ENCODE measurements at places on chromosomes 7 and 10.

- no peak for DNase-seq
Observed at GRCh38 chr7:46152696-46153095, 231.6 kb upstream of the IGFBP3 start.

DNA sequence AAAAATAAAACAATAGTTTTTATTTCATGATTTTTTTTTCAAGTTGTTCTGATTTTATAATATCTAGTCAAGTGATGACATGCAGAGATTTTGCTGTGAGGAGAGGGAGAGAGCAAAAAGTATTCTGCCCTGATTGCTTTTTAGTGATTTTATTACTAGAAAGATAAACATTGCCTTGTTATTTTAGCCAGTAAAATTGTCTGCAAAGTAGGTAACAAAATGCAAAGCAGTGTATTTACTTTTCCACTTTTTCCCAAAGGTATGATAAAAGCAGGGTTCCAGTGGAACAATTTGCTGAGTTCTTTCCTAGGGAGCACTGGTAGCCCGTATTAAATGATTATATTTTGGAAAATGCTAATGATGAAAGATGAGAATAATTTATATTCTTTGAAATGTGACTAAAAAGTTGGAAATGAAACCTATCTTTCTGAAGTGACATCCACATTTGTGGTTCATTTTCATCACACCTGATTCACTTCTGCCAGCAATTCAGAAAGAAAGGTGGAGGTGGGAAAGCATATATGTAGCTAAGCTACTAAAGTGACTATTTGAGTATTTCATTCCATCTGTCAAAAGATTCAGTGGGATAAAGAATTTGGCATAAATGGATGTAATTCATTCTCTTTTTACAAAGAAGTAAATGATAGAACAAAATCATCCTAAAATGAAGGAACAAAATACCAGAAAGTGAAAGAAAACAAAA lies 300.3 kb downstream of the ADK start:
- no peak for DNase-seq

DNA sequence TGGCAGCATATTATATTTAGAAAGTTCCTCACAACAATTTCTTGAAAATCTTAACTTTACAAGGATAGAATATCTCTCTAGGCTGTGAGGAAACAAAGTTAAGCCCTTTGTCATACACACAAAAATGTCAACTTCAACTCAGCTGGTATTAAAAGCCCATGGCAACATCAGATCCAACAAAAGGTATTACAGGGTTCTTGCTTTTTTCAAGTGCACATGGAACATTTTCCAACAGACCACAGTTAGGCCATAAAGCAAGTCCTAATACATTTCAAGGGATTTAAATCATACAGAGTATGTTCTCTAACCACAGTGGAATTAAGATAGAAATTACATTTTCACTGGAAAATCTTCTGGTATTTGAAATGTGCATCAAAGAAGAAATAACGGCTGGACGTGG lies 71.9 kb upstream of the OIT3 start:
- no peak for DNase-seq

DNA sequence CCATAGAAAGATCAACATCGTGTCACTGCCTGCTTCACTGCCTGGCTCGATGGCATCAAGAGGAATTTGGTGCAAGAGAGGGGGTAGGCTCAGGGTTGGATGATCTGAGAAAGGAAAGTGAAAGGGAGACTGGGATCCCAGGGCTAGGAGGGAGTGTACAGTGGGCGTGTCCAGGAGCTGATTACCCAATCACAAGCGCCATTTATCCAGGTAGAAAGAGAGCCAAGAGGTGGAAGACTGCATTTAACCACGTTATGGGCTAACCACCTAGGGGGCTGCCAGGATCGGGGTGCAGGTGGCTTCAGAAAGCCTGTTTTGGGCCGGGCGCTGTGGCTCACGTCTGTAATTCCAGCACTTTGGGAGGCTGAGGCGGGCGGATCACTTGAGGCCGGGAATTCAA lies 10.3 kb downstream of the PODXL start:
- no peak for DNase-seq

- DNase-seq = no peak
Observed at GRCh38 chr7:33979807-33980355, 74.5 kb downstream of the BMPER start.

DNA sequence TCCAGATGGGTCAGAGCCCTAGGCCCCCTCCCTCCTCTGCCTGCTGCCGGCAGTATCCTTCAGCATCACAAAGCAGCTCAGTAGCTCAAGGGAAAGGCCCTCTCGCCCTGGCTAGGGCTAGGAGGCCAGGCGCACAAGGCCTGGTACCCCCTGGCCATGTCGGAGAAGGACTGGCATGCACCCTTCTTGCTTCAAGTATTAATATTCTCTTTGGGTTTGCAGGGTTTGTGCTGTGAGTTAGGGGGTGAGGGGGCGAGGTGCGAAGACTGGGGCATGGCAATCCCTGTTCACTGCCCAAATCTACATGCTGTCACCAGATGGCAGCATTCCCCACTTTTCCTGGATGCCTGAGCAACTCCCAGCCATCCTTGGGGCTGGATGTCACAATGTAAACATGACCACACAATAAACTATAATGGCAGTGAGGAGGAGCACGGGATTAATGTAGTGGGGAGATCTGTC lies 105.2 kb downstream of the NEURL1 start:
- DNase-seq = peak; percentile 80

DNA sequence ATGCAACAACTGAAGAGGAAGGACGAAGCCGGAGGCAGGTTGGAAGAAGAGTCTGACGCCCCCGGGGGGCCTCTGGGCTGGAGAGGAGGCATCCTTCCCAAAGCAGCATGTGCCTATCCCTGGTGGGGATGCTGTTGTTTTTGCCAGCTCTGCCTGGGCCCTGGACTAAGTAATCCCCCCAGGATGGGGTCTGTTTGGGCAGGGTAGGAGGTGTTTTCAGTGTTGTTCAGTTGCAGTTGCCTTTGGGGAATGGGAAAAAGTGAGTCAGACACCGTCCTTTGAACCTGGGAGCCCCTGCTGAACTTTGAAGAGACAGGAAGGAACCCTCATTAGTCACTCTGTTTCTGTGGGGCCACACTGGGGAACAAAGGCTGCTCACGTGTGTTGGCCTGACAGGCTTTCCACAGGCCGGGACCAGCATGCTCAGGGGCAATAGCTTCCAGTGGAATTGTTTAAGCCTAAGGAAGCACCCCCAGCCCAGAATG lies 35.2 kb upstream of the GDF10 start:
- no peak for DNase-seq

GRCh38 chr7:155744971-155745683 lies 67.1 kb downstream of the SHH start:
- no peak for DNase-seq

- no peak for DNase-seq
Observed at GRCh38 chr10:17122052-17122451, 7.6 kb downstream of the CUBN start.

GRCh38 chr10:47025540-47026300 lies 114.5 kb downstream of the PTPN20 start:
- peak; percentile 54 for DNase-seq

- peak; percentile 31 for DNase-seq
Observed at GRCh38 chr10:113992471-113993011, 51.1 kb upstream of the ADRB1 start.

All from right hindlimb (tissue), 1 donor.